ENCODE measurements at places on chromosomes 2 and 18. TPM values are rescaled to one million over a fixed set of nuclear protein-coding genes. Genes with fewer than 3 reads are reported as not detected.

Gene HOXD4
- total RNA-seq = 5.5 TPM

Gene GPR45
- not detected for total RNA-seq

- DNase-seq = no peak
Observed at GRCh38 chr2:78908973-78909372, 116.5 kb upstream of the REG3G start.

- DNase-seq = no peak
Observed at GRCh38 chr2:229137066-229137465, 134.0 kb downstream of the PID1 start.

Gene CRACDL
- total RNA-seq = not detected

GRCh38 chr2:164109006-164109405, 373.2 kb upstream of the FIGN start:
- DNase-seq = no peak

GRCh38 chr2:54207666-54208195, 48.3 kb downstream of the TSPYL6 start:
- peak; percentile 76 for DNase-seq

- DNase-seq = peak; percentile 32
Observed at GRCh38 chr2:142865924-142866323, 11.5 kb upstream of the KYNU start.

DNA sequence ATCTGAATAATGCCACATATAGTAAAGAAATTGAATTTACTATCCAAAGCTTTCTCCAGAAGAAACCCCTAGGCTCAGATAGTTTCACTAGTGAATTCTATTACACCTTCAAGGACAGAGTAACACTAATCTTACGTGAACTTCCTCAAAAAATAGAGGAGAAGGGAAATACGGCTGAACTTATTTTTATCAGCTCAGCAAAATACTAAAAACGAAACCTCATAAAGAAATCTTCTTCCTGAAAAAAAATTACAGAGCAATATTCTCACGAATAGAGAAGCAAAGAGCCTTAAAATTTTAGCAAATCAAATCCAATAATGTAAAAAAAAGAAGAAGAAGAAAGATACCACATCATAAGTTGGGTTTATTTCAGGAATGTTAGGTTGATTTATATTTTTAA, 14.7 kb downstream of the CAPN13 start:
- DNase-seq = no peak

Gene FAM237A
- not detected for total RNA-seq

- DNase-seq = no peak
Observed at GRCh38 chr2:114499101-114499500, 56.7 kb downstream of the DPP10 start.

GRCh38 chr18:10067670-10068659, 154.1 kb downstream of the VAPA start:
- DNase-seq = peak; percentile 58

Gene SCN9A
- 72.1 TPM for total RNA-seq

GRCh38 chr2:118844261-118845004, 3.0 kb downstream of the EN1 start:
- DNase-seq = no peak

GRCh38 chr2:85953476-85953875, 64.7 kb upstream of the ST3GAL5 start:
- no peak for DNase-seq

- no peak for DNase-seq
Observed at GRCh38 chr2:236215761-236216333, 47.7 kb upstream of the GBX2 start.

GRCh38 chr2:152223977-152224376, 48.4 kb upstream of the STAM2 start:
- DNase-seq = no peak

DNA sequence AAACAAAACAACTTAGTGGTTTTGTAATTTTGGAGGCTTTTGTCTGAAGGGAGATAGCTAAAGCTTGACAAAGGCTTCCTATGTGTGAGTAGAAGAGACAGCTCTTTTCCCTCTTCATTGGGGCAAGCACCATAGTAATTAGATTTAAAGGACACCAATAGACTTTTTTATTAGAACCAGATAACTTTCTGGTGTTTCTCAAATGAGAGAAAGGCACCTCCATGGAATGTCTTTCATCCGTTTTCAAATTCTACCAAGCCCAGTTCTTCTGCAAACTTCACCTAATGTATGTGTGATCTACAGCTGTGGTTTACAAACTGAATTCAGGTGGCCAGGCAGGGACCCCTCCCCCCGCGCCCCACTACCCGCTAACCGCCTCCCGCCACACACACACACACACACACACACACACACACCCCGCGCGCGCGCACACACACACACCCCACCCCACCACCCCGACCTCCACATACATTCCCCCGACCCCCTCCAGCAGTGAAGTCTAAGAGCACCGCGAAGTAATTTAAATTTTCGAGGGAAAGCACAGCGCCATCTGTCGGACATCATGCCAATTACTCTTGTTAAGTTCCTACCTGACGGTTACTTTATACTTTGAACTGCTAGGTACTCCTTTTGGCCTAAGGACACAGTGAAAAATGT, 31.6 kb upstream of the PPP1R1C start:
- DNase-seq = peak; percentile 75

- DNase-seq = peak; percentile 28
Observed at GRCh38 chr2:12005886-12006681, 259.7 kb downstream of the LPIN1 start.

Gene LONRF2
- 1.3 TPM for total RNA-seq

GRCh38 chr2:131076707-131077106, 16.6 kb downstream of the FAM168B start:
- DNase-seq = peak; percentile 96
